ENCODE measurements at places on chromosomes 5 and 9.

DNA sequence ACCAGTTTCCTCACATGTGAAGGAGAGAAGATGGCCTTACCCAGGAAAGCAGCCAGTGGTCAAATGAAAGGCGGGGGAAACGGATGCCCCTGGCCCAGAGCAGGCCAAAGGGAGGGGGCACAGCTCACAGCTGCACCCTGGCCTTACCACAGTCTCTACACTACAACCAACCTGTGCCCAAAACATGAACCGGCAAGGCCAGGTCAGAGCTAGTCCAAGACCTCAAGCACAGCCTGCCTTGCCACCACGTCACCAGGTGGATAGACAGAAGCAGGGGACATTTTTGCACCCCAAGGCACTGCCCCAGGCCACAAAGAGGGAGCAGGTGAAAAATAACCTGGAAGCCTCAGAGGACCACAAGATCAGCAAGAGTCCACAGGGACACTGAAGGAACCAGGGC lies 4.5 kb downstream of the GRIN1 start:
- no peak for DNase-seq

DNA sequence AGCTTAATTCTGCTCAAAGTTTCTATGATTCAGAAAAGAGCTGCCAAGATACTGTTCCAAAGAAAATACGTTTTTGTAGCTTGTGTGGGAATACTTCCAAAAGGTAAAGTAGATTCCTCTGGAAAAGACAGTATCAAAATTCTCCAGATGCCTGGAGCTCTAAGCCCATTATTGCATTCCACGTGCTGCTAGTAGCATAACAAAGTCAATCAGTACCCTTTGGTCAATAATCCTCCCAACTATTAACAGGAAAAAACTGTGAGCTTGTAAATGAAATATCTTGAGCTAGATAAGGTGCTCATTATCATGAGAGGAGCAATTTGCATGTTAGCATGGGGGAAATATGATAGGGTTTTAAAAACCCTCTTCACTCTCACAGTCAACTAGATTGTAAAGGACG lies 229.5 kb upstream of the TYRP1 start:
- DNase-seq = no peak

GRCh38 chr5:77308154-77308960 lies 97.9 kb downstream of the PDE8B start:
- DNase-seq = no peak

GRCh38 chr5:100826133-100826532 lies 76.9 kb downstream of the ST8SIA4 start:
- no peak for DNase-seq

- no peak for DNase-seq
Observed at GRCh38 chr5:5751498-5751897, 329.0 kb downstream of the ICE1 start.

DNA sequence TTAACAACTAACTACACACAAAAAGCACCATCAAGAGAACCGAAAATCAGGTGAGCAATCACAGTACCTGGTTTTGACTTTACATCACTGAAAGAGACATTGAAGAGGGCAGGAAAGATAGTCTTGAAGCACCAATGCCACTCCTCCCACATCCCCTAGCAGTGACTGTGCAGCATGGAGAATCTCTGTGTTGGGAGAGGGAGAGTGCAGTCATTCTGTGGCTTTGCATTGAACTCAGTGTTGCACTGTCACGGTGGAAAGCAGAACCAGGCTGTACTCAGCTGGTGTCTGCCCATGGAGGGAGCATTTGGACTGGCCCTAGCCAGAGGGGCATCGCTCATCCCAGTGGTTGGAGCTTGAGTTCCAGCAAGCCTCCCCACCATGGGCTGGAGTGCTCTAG lies 40.4 kb downstream of the C5 start:
- DNase-seq = no peak

GRCh38 chr5:1864896-1865440 lies 17.8 kb downstream of the IRX4 start:
- no peak for DNase-seq

DNA sequence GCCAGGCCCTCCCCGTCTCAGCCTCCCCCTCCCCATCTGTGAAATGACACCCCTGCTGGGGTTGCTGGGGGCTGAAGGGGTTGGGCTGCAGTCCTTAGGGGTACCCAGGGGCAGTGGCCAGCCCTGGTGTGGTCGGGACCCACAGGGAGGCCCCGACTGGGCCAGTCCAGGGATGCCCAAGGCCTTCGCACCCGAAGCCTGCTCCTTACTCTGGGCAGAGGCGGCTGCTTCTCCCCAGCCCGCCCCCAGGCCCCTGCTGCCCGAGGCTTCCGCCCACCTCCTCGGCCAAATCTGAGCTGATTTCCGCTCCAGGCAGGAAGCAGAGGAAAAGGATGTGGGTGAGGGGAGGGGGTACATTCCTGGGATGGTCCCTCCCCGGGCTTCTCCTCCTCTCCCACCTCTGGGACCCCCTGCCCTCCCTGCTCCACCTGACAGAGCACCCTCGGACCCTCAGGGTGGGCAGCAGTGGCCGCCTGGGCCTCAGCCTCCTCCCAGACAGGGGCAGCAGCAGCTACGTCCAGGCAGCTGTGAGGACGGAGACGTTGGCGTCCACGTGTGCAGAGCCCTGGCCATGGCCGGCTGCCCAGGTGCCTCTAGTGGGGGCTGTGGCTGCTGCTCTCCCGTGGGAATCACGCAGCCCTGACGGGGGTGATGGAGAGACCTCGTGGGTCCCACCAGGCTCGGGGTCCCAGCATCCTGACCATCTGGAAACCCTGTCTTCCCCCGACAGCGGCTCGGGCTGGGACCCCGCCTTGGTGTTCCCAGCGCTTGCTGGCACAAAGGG lies 4.2 kb upstream of the NRARP start:
- no peak for DNase-seq

- no peak for DNase-seq
Observed at GRCh38 chr9:94649100-94649819, 9.9 kb upstream of the FBP1 start.

- no peak for DNase-seq
Observed at GRCh38 chr5:15687401-15687800, 187.4 kb downstream of the FBXL7 start.

DNA sequence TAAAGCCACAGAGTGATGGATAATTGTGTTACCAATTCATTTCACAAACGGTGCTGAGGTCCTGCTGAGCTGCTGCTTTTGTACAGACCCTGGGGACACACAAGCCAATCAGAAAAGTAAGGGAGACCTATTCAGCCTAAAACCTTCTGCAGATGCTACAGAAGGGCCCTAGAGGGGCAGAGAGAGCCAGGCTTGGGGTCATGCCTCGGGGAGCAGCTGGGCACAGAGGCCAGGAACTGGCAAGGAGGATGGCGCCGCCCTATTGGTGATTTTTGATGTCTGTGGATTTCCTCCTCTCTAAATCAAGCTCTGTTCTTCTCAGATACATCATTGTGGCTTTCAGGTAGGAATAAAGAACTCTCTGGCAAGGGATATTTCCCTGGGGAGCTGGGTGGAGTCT lies 181.9 kb downstream of the ZNF462 start:
- DNase-seq = no peak

DNA sequence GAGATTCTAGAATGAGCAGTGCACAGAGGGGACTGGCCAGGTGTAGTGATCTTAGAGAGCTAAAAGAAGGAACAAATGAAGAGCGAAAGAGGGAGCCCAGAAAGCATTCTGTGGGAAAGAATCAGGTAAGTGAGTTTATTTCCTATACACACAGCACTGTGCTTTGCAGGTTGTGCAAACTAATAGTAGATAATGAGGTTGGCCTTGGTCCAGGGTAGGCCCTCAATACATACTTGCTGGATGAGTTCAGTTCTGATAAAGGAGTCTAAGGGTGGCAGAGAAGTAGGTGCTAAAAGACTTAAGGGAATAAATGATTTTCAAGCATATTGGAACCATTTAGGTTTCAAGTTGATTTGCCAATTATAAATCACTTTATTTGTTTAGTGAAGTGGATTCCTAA lies 122.0 kb downstream of the NPR3 start:
- no peak for DNase-seq

DNA sequence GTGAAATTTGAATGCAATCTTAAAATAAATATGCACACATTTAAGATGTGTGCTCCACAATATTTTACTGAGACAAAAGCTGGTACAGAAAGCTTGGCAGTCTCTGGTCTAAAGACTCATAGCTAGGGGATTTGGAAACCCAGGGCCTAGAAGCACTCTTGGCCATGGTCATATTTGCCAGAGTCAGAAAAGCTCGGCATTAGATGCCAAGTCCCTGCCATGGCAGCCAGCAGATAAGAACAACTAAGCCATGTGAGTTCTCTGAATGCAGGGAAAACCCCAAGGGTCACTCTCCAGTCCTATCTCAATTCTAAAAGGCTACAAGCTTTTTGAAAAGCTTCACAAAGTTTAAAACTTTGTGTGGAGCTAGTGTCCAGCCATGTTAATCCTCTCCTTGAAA lies 119.5 kb downstream of the FAM114A2 start:
- no peak for DNase-seq

GRCh38 chr9:137077010-137077747 lies at the start of gene UAP1L1:
UAP1L1 (plus strand) TSS chr9:137077517; CDS start chr9:137077533, 16 bp downstream.
- DNase-seq = no peak

DNA sequence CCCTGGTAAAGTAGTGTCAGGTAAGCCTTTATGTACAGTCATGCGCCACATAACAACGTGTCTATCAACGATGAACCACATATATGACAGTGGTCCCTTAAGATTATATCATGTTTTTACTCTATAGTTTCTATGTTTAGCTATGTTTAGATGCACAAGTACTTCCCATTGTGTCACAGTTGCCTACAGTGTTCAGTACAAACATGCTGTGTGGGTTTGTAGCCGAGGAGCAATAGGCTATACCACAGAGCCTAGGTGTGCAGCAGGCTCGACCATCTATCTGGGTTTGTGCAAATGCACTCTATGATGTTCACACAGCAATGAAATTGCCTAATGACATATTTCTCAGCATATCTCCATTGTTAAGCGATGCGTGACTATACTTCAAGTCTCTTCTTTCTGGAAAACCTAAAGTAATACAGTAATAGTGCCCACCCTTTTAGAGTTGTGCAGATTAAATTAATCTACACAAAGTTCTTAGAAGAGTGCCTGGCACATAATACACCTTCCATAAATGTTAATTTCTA lies 295.9 kb downstream of the ARHGAP26 start:
- DNase-seq = no peak

GRCh38 chr9:131673531-131673930 lies 66.3 kb downstream of the RAPGEF1 start:
- no peak for DNase-seq

GRCh38 chr5:152631221-152631620 lies 226.1 kb upstream of the NMUR2 start:
- no peak for DNase-seq

GRCh38 chr9:98556511-98556910 lies 152.2 kb downstream of the GABBR2 start:
- DNase-seq = no peak

DNA sequence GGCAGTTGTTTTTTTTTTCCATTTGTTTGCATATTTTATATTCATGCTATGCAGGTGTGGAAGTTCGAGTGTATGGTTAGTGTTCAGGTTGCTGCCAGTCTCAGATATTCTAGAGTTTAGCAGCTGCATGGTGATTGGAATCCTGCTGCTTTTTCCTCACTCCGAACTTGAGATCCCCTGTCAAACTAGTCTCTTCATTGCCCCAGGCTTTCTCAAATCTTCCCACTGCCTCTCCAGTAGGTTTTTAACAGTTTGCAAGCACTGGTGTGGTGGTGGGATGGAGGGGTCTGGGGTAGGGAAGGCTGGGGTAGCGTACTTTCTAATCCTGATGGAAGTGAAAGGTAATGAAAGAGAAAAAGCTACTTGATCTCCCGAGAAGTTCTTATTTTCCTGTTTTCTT lies 112.9 kb downstream of the CHSY3 start:
- no peak for DNase-seq

GRCh38 chr5:133738271-133738670 lies 125.9 kb upstream of the FSTL4 start:
- no peak for DNase-seq

GRCh38 chr9:95494416-95495371 lies 22.1 kb downstream of the PTCH1 start:
- DNase-seq = peak; percentile 67

DNA sequence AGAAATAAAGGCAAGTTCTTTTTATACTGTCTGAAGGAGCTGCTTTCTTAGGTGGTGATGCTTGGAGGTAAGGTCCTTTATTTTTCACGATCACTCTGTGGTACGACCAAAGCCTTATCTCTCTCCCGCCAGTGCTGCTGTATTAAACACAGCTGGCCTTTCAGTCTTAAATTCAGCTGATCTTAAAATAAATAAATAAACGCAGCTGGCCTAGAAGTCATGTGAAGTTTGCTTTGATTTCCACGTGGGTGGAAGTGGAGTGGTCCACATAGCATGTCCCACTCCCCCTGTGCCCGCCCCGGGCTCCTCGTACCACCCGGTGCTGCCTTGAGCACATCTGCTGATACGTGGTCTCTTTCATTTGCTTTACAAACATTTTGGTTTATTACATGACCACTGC lies 260.4 kb downstream of the FANCC start:
- DNase-seq = no peak

Data from stimulated activated CD8-positive, alpha-beta memory T cell treated with anti-CD3 and anti-CD28 coated beads, Interleukin-4, amount 100 ng/mL, for 1 hour (primary cell).